SK-MEL-5 (cell line): ENCODE measurements at places on chromosomes 11 and 22.

GRCh38 chr11:3947061-3947460 lies 91.6 kb downstream of the STIM1 start:
- no peak for DNase-seq

- DNase-seq: no peak
These were observed 668 bp upstream of the CHST1 start for GRCh38 chr11:45665933-45666647.

DNA sequence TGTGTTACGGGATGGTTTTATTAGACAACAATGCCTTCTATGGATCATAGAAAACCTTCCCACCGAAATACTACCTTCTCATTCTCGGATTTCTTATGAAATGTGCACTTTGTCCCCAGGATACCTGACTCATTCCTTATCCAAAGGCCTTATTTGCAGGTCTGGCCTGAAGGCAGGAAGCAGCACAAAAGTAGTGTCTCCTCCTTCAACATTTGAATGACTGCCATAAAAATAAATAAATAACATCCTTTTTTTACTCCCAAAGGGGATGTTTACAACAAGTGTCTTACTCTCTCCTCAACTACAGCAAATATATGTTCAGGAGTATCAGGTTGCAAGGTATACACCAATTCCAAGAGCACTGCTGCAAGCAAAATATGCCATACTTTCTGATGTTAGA lies 41.6 kb upstream of the PAK1 start:
- DNase-seq: no peak

GRCh38 chr22:39960791-39961746 lies 872 bp downstream of the TMA7B start:
- no peak for DNase-seq

DNA sequence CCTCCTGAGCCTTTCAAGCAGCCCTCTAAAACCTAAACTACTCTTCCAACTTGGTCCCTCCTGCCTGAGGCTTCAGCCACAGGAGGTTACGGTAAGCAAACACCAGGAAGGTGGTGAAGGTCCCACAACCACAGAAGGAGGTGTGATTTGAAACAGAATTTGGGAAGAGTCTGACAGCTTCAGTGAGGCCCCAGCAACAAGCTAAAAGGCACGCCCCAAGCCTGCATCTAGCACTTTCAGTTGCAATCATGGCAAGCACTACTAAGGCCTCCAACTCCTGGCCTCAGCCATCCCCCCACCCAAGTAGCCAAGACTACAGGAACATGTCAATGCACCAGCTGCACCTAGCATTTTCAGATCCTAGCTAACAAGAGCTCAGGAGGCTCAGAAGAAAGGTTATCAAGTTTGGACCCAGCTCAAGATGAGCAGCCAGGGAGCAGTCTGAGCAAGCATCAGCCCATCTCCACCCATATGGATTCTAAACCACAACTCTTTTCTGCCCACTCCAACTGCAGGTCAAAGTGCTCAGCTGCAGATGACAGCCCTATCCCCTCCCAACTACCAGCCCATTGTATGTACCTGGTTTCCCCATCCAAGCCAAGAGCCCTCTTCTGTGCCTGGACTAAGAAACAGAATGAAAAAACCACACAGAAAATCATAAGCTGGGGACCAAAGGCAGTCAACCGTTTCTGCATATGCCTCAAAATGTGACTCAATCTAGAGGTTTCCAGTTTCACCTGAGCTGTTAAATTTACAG lies 10.4 kb upstream of the AHNAK start:
- no peak for DNase-seq

- no peak for DNase-seq
These were observed 14.0 kb downstream of the MYRF start for GRCh38 chr11:61766353-61766841.

DNA sequence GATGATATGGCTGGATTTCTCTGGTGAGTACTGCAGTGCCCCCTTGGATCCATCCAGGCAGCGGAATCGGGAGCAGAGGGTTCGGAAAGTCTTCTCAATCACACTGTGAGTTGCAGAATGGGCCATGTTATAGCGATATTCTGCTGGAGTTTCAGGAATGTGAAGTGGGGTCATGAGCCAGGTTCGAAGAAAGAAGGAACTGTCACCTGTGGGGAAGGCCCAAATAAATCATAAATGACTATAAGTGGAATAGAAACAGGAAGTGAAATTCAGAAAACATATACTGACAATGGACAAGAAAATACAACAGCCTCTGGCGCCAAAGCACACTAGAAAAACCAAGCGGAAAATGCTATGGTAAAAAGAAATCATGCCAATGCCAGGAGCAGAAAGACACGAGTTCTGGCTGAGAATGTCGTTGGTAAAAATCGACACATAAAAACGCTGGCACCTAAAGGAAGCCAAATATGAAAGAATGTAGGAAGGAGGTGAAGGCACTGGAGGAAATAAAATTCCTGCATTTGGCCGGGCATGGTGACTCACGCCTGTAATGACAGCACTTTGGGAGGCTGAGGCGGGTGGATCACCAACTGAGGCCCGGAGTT lies 10.0 kb upstream of the AMBRA1 start:
- no peak for DNase-seq

GRCh38 chr11:110973401-110973980 lies 261.3 kb upstream of the ARHGAP20 start:
- DNase-seq: no peak

DNA sequence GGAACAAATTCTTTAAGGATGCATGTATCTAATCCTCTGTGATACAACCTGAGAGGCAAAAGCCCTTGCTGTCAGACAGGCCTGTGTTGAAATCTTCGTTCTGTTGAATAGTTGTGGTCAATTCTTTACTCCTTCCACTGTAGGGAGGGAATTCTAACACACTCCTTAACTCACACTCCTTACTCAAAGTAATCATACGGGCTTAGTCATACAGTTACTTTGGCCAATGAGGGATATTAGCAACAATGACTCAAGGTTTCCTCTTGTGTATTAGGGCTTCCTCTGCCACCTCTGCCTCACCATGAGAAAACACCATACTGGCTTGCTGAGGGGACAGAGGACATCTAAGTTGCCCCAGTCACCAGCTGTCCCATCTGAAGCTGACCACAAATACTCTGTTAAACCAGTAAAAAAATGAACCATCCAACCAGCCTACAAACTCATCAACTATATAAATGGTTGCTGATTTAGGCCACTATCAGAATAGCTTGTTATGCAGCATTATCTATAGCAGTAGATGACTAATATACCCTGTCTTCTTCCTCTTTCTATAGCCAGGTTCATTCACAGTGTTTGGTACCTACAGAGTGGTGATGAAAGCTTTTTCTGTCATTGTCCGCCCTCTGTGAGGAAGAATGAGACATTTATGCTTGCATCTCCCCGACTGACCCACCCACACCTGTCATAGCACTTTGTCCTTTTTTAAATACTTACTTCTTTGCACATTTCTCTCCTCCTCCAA lies 322.8 kb upstream of the SYN3 start:
- DNase-seq: no peak

DNA sequence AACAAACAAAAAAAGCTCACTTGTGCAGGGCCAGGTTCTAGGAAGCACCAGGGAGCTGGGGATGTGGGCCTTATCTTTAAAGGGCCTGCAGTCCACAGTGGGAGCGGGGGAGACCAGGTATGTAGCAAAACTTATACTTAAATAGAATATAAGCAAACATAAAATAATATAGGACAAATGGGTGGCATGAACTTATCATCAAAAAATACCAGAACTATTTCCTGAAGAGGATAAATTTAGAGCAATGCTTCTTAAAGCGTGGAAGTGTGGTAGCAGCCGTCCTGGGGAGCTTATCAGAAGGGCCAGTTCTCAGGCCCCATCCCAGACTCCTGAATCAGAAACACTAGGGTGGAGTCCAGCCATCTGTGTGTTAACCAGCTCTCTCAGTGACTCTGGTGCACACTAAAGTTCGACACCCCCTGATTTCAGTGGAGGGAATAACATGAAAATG lies 9.3 kb downstream of the VPS26B start:
- no peak for DNase-seq

DNA sequence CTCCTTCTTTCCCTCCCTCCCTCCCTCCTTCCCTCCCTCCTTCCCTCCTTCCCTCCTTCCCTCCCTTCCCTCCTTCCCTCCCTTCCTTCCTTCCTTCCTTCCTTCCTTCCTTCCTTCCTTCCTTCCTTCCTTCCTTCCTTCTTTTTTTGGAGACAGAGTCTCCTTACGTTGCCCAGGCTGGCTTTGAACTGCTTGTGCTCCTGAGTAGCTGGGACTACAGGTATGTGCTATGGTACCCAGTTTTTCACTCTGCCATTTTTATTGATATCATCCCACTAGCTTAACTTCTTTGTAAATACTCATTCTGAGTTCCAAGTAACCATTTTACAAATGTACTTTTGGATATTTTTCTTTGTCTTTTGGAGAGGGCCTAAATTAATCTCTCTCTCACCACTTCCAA lies 336.8 kb upstream of the DDI1 start:
- no peak for DNase-seq

DNA sequence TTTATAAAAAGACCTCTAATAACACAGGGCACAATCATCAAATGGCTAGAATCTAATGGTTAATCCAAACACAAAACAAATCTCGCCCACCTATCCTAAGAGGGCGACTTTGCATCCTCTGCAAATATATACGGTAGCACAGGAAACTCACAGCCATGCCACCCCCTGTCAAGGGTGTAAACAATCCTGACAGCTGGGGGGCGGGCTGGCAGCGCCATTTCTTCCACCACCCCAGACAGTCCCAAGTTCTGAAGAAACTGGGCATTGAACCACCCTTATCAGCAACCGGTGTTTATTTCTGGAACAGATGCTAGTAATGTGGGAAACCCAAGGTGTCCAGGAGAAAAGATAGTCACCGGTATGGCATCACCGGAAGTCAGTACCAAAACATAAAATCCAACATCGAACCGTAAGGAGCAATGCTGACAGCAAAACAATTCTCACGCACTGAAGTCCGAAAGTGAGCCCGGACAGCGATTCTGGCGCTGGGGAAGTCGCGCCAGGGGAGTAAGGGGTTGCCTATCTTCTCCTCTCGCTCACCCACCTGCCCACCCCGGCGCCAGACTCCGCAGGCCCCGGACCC lies 825 bp downstream of the FBXO3 start:
- peak; percentile 7 for DNase-seq

GRCh38 chr11:122494221-122494620 lies 161.3 kb upstream of the UBASH3B start:
- peak; percentile 9 for DNase-seq

- no peak for DNase-seq
These were observed 80.0 kb downstream of the TRIM29 start for GRCh38 chr11:120057595-120058581.

DNA sequence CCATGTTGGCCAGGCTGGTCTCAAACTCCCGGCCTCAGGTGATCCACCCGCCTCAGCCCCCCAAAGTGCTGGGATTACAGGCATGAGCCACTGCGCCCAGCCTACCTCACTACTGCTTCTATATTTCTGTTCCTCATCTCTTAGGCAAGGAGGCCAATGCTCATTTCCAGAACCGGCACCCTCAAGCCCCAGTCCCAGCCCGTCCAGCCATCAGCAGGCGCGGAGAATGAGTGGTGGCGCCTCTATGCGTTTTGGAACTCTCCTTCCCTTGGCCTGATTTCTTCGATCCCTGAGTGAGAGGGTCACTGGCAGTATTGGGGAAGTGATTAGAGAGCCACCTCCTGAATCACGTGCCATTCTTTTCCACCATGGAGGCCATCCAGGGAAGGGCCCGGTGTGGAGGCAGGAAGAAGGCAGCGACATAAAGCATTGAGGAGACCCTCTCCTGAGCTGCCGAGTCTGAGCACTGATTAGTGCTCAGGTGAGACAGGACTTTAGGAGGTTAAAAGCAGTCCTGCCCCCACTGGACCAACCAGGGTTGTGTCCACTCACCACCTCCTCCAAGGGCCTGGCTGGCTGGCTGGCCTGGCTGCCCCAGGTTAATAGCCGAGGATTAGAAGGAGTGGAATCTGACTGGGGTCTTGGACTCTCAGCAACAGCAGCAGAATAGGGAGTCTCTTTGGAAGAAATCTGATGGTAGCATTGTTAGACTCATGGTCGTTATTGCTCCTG lies 8.7 kb downstream of the GRIK4 start:
- DNase-seq: no peak

DNA sequence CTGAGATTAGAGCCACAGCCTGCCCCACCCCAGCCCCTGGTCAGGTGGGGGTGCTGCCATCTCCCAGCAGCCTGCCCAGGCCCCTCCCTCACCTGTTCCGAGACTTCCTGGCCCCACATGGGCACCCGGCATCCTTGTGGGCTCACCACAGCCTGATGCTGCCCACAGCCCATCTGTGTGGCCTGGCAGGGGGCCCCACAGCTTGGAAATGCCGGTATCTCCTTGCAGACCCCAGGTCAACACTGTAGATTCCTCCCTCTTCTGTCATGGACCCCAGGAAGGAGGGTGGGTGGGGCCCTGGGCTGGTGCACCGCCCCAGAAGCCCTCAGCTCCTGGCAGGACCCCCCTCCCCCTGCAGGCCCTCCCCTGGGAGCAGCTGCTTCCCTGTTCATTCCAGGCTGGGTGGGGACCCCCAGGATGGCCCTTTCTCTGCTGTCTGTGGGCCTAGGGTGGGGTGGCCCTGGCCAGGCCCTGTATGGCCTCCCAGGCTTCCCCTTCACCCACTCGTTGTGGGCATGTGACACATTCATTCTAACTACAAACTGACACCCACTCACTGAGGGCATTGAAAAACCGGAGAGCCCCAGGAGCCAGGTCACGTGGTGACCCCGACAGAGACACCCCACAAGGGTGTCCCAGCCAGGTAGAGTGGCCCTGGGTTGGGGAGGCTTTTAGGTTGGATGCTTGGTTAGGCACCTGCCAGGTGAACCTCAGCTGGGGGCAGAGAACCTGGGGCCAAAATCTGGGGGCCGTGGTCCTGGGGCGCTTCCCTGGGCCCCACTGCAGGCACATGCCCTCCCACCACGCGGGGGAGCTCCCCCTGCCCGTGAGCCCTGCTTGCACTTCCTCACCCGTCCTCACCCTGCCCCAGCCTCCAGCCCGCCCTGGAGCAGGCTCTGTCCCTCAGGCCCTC lies 44.1 kb upstream of the CCDC188 start:
- no peak for DNase-seq

DNA sequence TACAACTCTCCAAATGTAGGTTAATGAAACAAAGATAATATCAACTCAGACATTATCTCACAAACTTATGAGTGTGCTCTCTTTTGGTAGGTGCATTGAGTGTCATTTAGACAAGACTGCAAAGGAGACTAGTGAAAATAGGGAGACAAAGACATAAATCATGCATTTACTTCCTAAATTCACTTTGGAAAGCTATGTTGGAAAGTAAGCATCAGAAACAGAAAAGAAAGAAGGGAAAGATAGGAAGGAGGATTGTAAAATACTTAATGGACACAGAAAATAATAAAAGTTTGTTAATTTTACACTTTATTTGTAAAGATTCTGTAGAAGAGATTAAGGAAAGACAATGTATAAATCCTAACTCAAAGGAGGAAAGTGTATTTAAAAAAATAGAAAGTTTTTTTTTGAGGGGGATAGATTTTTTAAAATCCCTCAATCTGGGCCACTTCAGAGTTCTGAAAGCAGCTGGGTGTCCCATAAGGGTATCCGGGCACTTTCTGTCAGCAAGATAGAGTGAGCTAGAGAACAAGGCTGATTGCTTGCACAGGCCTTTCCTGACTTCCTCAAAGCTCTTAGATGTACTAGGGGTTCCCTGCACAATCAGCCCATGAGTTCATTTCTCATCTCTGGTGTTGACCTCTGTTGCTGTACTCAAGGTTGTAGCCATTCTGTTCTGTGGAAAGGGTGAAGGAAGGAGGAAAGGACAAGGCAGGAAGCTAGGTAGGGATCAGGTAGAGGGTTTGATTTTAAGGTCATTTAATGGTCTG lies 22.4 kb upstream of the RDX start:
- no peak for DNase-seq

GRCh38 chr22:41833369-41834004 lies 582 bp downstream of the SREBF2 start:
- DNase-seq: peak; percentile 16

- DNase-seq: no peak
These were observed 24.6 kb downstream of the SDHAF2 start for GRCh38 chr11:61454520-61454919.

GRCh38 chr22:26857169-26857568 lies 199.8 kb downstream of the MIAT start:
- no peak for DNase-seq
